ENCODE measurements at places on chromosomes 1 and 21.

DNA sequence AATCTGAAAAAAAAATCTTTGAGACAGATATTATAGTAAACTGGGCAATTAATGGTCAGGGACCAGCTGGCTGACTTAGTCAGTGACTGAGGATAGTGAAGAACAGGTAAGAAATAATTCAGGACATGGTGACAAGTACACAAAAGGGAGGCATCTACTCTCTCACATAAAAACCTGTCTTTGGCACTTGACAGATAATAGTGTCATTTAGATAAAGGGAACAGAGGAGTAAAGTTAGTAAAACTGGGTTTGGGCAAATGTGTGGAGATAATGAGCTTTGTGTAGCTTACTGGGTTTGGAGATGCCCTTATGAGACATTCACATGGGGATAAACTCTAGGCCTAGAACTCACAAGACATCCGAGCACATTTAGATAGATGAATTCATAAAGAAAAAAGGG lies 4.0 kb downstream of the SSX2IP start:
- no peak for DNase-seq

DNA sequence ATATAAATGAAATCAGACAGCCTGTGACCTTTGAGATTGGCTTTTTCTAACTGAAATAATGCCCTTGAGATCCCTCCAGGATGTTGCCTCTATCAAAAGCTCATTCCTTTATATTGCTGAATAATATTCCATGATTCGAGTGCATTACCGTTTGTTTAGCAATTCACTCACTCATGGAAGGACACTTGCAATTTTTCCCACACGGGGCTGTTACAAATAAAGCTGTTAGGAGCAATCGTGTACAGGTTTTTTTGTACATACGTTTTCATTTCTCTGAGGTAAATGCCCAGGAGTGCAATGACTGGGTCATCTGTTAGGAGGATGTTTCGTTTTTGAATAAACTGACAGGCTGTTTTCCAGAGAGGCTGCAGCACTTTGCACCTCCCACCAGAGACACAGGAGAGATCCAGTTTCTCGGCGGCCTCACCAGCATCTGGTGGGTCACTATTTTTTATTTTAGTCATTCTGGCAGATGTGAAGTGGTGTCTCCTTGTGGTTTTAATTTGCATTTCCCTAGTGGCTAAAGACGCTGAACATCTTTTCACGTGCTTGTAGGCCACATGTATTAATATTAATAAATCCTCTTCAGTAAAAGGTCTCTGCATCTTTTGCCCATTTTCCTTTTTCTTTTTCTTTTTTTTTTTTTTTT lies 11.0 kb downstream of the PRDM15 start:
- DNase-seq, result no peak

DNA sequence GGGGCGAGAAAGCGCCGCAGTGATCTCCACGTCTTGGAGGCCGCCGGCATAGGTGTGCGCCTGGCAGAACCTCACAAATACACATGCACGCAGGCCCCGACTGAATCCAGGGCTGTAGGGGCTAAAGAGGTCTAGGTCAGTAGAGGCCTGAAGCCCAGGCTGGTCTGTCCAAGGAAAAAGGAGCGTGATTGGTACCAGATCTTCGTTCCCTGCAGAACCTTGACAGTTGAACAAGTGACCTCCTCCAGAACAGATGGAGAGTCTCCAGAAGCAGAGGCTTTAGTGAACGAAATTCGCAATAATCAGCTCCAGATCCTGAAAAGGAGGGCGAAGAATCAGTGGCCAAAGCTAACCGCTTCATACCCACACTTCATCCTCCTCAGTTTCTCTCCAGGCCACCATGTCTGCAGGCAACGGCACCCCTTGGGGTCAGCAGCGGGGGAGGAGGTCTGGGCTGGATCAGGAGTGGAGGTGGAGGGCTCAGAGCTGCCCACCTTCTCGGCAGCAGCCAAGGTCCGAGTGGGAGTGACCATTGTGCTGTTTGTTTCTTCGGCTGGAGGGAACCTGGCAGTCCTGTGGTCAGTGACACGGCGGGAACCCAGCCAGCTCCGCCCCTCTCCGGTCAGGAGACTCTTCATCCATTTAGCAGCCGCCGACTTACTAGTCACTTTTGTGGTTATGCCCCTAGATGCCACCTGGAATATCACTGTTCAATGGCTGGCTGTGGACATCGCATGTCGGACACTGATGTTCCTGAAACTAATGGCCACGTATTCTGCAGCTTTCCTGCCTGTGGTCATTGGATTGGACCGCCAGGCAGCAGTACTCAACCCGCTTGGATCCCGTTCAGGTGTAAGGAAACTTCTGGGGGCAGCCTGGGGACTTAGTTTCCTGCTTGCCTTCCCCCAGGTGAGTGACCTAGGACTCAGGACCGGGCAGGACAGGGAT lies 749 bp upstream of the PEX11B start:
- DNase-seq, result no peak

DNA sequence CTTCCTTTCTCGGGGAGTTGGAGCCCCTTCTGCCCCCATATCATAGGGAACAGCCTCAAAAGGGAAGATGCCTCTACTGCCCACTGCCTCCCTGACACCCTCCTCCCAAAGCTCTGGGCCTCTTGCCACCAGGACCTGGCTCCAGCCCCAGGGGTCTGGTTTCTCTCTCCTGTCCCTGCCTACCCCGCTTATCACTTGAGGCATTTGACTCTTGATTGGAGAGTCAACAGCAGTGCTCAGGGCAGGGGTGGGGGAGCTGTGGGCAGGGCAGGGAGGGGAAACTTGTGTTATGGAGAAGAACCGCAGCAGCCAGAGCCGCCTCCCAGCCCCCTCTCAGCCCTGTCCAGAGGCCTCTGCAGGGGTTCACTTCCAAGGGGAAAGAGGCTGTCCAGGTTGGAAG lies 573 bp downstream of the TRIM63 start:
- DNase-seq, result no peak

- DNase-seq, result no peak
Measured at GRCh38 chr1:73910466-73910865, 287.5 kb downstream of the LRRIQ3 start.

DNA sequence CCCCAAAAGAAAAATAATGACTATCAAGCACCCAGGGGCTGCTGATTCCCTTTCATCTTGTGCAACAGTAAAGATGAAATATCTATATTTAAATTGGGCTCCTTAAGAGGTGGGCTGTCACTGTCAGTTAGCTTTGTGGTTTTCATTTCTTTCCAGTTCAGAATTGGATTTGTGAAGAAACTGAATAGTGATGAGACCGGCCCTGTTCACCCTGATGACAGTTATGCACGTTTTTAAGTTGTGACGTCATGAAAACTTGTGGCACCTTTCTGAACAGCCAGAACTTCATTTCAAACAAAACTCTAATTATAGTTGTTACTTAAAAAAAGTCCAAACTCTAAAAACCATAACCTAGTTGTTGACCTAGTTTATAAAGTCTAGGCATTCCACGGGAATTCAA lies 125.9 kb downstream of the RUNX1 start:
- DNase-seq, result no peak
